ENCODE measurements at places on chromosomes 3 and 15.

DNA sequence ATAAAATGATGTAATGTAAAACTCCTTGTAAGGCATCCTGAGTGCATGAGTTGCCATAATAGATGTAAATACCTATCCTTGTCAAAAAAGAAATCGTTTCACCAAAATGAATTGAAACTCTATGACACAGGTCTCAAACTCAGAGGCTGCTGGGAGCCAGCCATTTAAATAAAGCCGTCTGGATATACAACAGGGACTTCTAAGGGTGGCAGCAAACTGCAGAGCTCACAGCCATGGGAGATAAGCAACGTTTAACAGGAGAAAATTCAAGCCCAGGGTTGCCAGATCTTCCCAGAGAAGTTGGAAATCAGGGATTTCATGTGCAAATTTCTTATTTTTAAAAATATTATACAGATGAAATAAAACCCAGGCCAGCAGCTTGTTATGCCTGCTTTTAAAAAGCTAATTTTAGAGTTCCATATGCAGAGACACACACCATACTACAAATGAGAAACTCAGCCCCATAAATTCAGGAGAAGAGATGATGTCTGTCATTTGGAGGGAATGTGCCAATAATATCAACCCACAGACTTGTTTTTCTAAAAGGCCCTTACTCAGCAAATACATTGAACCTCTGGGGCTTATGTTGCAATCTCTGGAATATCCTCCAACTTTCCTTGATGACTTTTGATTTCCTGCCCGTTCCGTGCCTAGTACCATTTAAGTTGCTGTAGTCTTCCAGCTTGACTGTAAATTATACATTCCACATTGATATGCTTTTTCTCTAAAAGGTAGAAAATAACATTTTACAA is 75.6 kb downstream of the AQP9 start:
- DNase-seq, result no peak

DNA sequence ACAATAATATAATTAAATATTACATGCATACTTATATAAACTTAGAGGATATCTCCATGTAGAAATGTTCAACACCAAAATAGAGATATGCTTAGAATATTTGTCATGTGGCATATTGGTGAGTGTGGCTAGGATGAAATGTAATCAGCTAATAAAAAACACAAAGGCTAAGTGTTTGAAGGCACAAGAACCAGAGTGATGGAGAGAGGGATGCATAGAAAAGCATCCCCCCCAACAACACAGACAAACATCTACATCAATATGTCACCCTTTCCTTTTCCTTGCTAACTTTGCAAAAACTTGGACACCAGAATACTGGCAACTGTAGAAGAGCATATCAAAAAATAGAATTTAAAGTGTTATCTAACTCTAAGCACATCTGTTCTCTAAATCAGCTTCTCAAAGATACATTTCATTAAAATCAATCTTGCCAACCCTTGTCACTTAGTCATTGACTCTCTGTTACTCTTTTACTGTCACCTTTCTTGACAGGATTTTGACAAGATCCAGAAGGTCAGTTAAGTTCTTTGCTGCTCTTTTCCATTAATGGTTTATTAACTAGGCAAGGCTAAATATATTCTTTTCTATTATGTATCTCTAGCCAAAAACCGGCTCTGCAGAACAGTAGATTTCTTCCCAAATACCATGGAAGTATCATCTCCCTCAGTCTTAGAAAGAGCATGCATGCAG is 695.9 kb downstream of the OTOL1 start:
- no peak for DNase-seq

DNA sequence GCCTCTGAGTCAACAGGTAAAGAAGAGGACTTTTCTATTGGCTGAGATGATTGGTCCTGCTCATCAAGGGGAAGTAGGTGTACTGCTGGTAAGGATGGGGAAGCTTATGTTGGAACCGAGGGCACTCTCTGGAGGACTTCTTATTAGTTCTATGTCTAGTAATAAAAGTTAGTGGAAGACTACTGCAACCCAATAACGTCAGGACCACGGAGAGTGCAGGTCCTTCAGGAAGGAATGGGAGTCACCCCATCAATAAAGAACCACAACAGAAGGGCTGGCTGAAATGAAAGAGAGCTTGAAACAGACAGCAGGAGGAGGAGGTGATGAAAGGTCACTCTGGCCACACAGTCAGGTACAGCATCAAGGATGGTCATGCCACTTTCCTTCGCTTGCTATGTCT is 68.8 kb upstream of the PRR23E start:
- no peak for DNase-seq

- DNase-seq, result peak; percentile 41
These were observed 427 bp downstream of the MBD4 start for GRCh38 chr3:129439226-129439816.

DNA sequence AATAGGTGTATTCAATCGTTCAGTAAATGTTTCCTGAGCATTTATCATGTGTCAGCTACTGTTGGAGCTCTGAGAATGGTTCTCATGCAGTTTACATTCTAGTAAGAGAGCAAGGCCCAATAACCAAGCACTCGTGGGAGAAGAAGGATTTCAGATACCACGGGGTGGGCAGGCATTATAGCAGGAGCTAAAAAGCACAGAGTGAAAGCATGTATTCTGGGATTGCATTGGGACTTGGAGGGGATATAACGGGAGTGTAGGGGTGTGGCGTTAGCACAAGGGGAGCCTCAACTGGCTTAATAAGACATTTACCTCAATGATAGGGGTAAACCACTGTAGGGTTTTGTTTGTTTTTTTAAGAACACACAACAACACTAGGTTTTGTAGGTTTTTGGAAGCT is 1.6 kb upstream of the SIAH2 start:
- DNase-seq, result no peak

- no peak for DNase-seq
These were observed 457.9 kb upstream of the ALCAM start for GRCh38 chr3:104908761-104909160.
